ENCODE measurements at places on chromosomes 7 and 10.
A peak's percentile ranks its signal among the peaks of the same experiment; 100 is the strongest.

- DNase-seq, result peak; percentile 35
Measured at GRCh38 chr7:10888861-10889260, 84.8 kb upstream of the PHF14 start.

DNA sequence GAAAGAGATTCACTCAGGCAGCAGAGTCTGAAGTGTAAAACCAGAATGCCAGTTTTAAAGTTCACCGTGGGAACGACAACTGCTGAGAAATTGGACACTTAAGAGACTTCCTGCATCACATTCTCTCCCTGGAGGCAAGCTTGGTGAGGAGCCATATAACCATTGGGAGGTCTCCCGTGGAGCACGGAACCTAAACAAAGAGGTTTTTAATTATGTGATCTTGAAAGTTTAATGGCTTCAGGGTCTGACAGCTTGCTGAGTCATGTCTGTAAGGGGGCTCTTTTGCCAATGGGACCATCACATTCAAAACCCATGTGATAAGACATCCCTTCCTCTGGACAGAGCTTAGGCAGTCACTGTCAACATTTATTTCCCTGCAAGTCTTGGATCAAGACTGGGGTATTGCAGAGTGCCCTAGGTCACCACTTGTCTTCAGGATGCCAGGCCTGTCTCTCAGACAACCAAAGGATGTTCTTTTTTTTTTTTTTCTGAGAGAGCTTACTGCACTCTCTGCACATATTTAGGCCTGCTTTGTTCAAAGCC, 674.4 kb downstream of the TYW1 start:
- DNase-seq, result no peak

DNA sequence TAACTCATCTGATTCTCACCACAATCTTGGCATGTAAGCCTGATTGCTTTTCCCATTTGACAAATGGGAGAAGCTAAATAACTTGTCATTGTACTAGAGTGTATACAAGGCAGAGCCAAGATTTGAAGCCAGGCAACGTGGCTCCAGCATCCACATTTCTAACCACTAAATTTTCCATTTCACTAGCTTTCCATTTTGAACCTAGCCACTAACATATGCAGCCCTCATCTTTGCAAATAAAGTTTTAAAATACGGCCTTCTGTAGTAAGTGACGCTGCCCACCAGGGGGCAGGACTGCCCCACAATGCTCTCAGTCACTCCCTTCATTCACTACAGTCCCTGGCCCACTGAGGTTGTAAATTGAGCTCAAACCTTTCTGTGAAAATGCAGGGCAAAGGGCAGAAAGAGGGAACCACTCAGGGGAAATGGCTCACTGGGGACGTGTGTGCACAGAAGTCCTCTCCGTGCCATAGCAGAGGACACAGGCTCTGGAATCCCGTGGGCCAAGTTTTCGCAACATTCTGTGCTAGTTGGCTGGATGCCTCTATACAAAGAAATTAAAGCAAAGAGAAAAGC, 315.7 kb downstream of the TNS3 start:
- DNase-seq, result peak; percentile 79

DNA sequence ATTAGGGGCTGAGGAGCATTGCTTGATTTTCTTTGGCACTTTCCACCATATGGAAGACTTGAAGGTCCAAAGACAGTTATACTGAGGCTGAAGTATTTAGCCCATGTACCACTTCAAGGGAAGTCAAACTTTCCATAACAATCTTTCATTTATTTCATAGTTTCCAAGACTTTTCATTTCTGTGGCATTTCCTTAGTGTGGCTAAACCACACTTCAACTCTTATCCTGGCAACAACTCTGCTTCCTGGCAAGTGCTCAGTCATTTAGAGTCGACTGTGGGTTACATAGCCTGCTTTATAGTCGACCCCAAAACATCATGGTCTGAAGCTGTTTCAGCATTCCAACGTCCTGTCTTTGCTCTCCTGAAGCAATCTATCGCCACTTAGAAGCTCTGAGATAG, 343.0 kb upstream of the SEMA3D start:
- DNase-seq, result no peak

GRCh38 chr7:37352974-37353948, 95.4 kb downstream of the ELMO1 start:
- DNase-seq, result peak; percentile 65

Measured in suppressor macrophage (primary cell).